ENCODE measurements at places on chromosomes 11 and 22.

- DNase-seq, result peak; percentile 65
Observed at GRCh38 chr22:36383110-36383581, 4.6 kb downstream of the MYH9 start.

GRCh38 chr11:126163779-126164178, 47.7 kb downstream of the RPUSD4 start:
- no peak for DNase-seq

DNA sequence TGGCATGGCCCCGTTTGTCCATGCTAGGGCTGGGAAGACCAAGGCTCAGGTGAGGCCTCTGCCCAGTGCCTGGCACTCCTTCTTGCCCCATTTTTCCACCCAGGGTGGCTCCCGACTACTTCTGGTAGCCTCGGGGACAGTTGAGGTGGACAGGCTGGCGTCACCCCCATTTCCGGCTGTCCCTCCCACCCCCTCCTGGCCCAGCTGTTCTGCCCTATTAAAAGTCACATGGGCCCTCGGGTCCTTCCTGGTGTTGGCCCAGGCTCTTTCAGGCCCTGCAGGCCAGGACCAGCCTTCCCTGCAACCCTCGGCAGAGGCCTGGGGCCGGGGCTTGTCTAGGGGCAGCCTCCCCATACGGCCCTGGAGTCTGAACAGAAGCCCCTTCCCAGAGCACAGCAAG, 9.5 kb downstream of the CD81 start:
- no peak for DNase-seq

DNA sequence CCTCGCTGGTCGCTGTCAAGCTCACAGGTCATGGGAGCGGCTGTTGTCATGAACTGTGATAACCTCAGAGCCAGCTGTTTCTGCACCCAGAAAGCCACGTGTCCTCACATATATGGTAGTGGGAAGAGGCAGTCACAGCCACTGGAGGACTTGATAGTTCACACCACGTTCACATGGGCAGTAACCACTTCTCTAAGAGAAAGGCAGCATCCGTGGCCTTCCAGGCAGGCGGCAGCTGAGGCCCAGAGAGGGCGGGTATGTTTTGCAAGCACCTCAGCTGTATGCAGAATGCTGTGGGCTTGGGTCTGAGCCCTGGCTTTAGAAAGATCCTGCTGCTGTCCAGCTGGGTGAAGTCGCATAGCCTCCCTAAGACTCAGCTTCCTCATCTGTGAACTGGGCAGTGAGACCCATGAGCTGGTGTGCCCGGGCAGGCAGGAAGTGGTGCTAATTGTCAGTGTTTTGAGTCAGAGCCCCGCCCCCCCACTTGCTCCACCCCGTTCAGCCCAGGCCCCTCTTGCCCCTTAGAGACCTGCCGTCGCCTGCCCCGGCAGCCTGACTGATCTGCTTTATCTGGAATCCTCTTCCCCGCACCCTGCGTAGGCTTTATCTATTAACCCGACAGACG, 13.3 kb downstream of the TTC38 start:
- DNase-seq, result no peak

GRCh38 chr22:49147171-49147570, 680.5 kb downstream of the BRD1 start:
- no peak for DNase-seq

- DNase-seq, result no peak
Observed at GRCh38 chr11:128361451-128362020, 225.8 kb downstream of the ETS1 start.

All from GM13977 (cell line).